Right ventricle myocardium superior (tissue), 1 donor: ENCODE measurements at places on chromosomes 6 and 20. TPM values are rescaled to one million over a fixed set of nuclear protein-coding genes. Genes with fewer than 3 reads are reported as not detected.

DNA sequence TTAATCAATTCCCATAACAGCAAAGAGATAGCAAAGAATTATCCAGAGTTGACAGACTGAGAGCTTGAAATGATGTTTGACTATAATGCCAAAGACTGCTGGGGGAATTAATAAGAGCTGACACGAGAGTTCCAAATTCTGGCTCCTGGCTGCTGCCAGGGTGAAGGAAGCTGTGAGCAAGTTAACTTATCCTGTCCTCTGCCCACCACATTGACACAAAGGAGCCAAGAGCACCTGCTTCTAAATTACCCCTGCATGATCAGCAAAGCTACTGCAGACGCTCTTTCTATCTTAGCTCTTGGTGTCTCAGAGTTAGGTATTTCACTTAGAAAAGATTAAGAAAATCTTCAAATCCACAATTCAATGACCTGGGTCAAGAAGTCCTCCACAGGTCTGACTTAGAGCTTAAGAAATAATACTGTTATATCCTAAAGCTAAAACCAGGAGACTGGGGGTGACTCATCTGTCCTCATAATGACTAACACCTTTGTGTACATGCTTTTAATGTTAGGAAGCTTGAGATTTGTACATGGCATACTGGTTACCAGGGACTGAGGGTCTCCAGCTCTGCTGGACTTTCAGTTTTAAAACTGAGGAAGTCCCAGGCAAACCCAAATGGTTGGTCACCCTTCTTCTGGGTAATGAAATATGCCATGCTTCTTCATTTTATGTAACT, 13.2 kb upstream of the FRK start:
- DNase-seq = no peak

DNA sequence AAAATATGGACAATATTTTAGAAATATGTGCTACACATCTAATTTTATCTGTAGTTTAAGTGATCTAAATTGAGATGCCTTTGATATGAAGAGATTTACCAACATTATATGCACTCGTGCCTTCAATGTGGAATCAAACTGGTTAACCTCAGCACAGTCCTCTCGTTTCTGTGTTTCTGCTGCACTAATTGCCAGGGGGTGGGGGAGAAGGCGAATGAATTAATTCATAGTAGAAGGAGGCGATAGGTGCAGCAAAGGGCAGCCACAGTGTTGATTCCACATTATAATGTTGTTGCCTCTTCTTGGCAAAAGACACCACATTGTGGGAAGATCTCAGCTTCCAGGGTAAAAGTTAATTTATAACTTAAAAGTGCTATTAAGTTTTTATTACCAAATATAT, 161.6 kb downstream of the QKI start:
- DNase-seq = no peak

The MAPK13 gene
- 0.32 TPM for total RNA-seq

The RWDD2A gene
- total RNA-seq = 2.8 TPM

GRCh38 chr20:21289651-21290050, 13.5 kb upstream of the XRN2 start:
- DNase-seq = no peak

DNA sequence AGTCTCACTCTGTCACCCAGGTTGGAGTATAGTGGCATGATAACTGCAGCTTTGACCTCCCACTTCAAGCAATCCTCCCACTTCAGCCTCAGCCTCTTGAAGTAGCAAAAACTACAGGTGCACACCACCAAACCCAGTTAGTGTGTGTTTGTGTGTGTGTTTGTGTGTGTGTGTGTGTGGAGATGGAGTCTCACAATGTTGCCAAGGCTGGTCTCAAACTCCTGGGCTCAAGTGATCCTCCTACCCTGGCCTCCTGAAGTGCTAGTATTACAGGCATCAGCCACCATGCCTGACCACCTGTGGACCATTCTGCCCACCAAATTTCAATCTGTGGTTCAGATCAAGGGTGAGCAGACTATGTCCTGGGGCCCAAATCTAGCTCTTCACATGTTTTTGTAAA, 8.8 kb downstream of the FASTKD5 start:
- no peak for DNase-seq
